ENCODE measurements at places on chromosomes 12 and 14.

- DNase-seq, result no peak
Observed at GRCh38 chr14:45902241-45902640, 649.2 kb upstream of the MIS18BP1 start.

GRCh38 chr14:93987376-93987775 lies 9.7 kb upstream of the CCDC197 start:
- no peak for DNase-seq

- peak; percentile 34 for DNase-seq
Observed at GRCh38 chr12:71664411-71665089, 449 bp downstream of the THAP2 start.

DNA sequence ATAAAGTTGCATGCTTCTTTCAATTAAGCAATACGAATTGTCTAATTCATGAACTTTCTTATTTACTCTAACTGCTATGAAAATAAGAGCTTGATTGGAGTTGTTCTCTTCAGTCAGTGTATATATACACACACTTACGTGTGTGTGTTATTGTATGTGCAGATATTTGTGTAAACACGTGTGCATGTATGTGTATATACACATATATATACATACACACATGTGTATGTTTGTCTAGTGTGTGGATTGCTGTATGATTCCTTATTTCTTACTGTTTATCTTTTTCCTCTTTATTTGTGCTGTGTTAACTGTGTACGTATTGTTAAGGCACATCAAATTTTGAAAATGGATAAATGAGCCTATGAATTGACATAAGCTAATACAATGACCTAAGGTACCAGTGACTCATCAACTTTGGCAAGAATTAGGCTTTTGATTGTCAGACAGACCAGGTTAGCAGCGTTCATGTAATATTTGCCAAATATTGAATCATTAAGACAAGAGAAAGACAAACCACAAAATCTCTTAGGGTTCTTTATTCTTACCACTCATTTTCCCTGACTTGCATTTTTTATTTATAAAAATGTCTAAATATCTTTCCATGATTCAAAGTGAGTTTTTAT lies 423.9 kb downstream of the SOX5 start:
- DNase-seq, result no peak

GRCh38 chr12:118534003-118534402 lies 157.6 kb downstream of the SUDS3 start:
- DNase-seq, result no peak

DNA sequence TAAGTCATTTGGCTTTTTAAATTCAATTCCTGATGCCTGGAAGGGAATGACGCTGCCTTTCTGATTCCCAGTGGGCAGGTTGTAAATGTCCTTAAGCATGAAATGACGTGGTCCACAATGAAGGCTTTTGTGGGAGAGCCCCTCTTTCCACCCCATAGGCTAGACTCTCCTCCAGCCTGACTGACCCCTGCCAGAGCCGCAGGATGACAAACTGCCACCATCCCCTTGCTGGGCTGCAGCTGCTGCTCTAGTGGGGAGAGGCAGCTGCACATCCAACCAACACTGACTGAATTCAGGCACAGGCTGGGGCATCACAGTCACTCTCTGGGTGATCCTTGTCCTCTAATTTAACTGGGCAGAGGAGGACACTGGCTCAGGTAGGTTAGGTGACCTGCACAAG lies 6.3 kb downstream of the TSPAN11 start:
- DNase-seq, result no peak

DNA sequence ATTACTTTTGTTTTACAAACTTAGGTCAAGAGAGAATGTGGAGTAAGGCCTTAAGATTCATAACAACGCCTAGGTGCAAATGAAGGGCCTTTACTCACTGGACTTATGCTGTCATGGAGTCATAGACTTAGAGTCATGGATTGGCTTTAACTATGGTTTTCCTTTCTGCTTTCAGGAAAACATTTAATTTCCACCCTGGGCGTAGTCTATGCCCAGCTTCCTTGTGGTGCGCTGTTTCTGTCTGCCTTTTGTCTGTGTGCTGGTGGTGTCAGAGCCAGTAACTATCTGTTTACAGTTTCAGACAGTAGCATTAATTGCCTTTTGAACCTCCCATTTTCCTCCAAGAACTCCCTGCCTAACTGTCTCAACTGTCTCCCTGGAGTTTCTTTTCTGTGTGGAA lies 31.8 kb upstream of the COX6A1 start:
- DNase-seq, result no peak

DNA sequence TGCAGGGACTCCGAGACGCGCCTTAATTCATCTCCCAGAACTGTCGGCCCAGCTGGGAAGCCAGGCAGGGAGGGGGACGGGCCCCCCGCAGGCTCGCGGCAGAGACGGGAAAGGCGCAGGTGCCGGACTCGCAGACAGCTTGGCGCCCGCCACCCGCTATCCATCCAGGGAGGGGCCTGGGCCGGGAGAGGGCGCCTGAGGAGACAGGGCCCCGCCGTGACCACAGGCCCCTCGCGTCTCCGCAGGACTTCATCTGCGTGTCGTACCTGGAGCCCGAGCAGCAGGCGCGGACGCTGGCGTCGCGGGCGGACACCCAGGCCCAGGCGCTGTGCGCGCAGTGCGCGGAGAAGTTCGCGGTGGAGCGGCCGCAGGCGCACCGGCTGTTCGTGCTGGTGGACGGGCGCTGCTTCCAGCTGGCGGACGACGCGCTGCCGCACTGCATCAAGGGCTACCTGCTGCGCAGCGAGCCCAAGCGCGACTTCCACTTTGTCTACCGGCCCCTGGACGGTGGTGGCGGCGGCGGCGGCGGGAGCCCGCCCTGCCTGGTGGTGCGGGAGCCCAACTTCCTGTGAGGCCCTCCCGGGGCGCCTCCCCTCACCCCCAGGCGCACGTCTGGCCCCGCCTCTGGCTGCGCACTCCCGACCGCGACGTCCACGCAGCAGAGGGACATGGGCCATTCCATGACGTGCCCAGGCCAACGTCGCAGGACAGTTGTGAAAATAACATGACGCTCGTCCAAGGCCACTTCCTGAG lies 60.6 kb downstream of the LGMN start:
- DNase-seq, result no peak

Data from esophagus squamous epithelium (tissue), 5 donors.